ENCODE measurements at places on chromosomes 7 and 10. TPM values are rescaled to one million over a fixed set of nuclear protein-coding genes. Genes with fewer than 3 reads are reported as not detected.

Gene CYP2C8
- total RNA-seq = 0.27 TPM

Gene CRYGN
- not detected for total RNA-seq

DNA sequence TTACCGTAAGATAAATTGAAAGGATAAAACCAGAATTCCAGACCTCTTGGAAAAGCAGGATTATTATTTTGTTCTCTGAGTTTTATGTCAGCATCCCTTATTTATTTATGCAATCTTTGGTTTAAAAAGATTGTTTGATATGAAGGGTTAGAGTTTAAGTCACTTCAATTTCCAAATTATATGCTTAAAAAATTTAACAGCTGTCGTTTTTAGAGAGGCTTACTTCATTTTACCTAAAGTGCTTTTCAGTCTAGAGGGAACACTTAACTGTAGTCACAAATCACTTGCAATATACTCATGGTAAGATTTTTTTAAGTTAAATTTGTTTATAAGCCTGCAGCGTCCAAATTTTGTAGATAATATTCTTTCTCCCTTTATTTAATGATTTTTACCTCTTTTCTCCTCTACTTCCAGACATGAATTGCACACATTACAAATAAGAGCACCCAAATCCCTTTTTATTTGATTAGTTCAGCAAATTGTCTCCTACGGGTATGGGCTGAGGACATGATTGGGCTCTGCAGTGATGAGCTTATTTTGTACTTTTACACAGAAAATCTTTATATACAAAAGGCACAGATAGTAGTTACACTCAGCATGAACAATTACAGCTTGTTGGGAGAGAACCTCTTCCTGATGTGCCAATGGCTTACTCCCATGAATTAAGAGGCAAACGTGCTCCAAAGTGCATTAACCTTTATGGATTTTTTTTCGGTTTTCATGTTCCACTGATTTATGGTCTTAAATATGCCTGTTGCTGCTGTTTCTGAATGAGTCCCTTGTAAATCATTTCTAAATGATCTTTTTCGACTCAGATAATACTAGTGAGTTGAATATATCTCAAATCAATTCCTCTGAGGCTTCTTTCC lies 319.3 kb upstream of the LRGUK start:
- no peak for DNase-seq

GRCh38 chr10:30897048-30897447 lies 134.6 kb downstream of the ZNF438 start:
- DNase-seq = no peak

GRCh38 chr10:34415039-34415438 lies 400.1 kb downstream of the PARD3 start:
- DNase-seq = no peak

GRCh38 chr7:101140339-101140699 lies 13.4 kb downstream of the SERPINE1 start:
- no peak for DNase-seq

- no peak for DNase-seq
These were observed 6.2 kb downstream of the NIPSNAP2 start for GRCh38 chr7:55970561-55970960.

DNA sequence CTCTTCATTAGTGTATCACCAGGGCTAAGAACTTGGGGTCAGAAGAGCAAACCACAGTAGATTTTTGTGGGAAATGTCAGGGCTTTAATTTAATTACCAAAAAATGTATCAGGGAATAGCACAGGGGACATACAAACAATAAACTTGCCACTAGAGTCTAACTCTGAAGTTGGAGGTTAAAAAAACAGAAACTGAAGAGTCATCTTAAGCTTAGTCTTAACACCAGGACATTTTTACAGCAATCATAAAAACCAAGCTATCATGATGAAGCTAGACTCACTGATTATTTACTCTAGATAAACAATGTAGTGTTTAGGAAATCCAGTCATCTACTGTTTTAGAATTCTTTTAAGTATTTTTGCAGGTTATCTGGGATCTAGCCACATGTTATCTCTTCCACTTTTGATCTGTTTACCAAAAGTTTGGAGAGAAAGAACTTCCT lies 48.4 kb upstream of the GLI3 start:
- DNase-seq = no peak

Measured in hematopoietic multipotent progenitor cell (in vitro differentiated cells).